ENCODE measurements at places on chromosomes 3 and 15. TPM values are rescaled to one million over a fixed set of nuclear protein-coding genes. Genes with fewer than 3 reads are reported as not detected.

CFAP44 gene
- total RNA-seq, result 3.2 TPM

CD276 gene
- 183 TPM for total RNA-seq

FBXW12 gene
- not detected for total RNA-seq

ZBTB38 gene
- 95.8 TPM for total RNA-seq

C3orf85 gene
- total RNA-seq, result not detected

SNX1 gene
- total RNA-seq, result 39.0 TPM

RCCD1 gene
- total RNA-seq, result 6.5 TPM

SLCO2A1 gene
- not detected for total RNA-seq

FBXO40 gene
- total RNA-seq, result not detected

IMPG2 gene
- 0.23 TPM for total RNA-seq
